ENCODE measurements at places on chromosomes 6 and 20.
A peak's percentile ranks its signal among the peaks of the same experiment; 100 is the strongest.

DNA sequence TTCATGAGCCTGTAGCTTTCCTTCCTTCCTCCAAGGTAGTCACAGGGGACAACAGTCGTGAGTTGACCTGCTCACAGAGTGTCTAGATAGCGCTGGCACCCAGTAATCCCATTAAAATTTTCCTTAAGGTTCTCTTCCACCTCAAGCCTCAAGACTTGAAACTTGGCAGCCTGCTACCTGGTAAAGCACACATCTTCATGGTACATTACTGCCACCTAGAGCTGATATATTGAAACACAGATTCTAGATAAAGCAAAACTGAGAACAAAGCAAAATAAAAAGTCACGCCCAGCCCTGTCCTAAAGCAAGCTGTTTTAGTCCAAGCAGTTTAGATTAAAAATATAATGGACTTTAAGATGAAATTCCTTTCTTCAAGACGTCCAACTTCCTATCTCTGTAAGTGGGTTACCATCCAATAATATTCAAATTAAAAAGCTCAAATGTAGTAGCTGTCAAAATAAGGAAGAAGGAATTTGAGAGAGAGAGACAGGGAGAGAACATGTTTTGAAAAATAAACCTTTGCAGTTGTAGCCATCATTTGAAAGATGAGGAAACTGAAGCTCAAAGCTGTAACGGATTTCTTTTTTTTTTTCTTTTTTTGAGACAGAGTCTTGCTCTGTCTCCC, 50.7 kb upstream of the CD83 start:
- peak; percentile 81 for DNase-seq

- peak; percentile 77 for DNase-seq
Observed at GRCh38 chr6:21593927-21594415, 420 bp downstream of the SOX4 start.

DNA sequence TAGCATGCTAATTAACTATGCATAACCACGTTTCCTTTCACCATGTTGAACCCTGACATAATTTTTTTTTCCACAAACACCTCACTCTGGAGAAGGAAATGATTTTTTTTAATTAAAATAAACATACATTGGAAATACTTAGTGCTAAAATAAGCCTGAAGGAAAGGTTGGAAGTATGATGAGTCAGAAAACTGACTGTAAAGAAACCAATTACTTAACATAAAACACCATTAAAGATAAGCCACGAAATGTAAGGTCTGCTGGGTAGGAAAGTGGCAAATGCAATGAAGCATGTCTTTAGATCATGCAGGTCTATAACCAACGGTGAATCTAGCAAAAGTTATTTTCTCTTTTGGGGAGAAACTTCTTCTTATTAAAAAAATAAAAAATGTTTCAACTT, 47.5 kb downstream of the OPRM1 start:
- no peak for DNase-seq

DNA sequence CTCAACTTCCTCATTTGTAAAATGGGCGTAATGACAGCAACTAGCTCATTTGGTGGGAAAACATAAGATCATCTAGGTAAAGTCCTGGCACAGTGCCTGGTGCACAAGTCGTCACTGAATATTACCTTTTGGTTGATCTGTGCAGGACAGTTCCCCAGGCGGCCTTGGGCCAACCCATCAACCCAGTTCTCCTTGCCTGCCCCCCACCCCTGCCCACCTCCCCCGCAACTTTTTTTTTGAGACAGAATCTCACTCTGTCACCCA, 99.2 kb downstream of the JPH2 start:
- DNase-seq: no peak

DNA sequence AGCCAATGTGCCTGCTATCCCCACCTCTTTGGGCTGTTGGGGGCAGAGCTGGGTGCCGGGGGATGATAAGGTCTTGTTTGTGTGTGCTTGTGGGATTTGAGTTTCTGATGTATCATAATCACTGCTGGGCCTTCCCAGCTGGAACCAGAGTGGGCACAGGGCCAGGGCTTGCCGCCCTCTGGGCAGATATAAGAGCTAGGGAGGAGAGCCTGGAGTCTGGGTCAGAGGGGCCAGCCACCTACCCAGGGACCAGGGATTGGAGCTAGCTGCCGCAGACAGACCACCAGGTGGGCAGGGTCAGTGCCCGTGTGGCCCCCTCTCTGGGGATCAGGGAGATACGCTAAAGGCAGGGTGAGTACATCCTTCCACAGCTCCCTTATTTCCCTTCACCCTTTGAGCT, 3.1 kb upstream of the TLDC2 start:
- DNase-seq: peak; percentile 71

DNA sequence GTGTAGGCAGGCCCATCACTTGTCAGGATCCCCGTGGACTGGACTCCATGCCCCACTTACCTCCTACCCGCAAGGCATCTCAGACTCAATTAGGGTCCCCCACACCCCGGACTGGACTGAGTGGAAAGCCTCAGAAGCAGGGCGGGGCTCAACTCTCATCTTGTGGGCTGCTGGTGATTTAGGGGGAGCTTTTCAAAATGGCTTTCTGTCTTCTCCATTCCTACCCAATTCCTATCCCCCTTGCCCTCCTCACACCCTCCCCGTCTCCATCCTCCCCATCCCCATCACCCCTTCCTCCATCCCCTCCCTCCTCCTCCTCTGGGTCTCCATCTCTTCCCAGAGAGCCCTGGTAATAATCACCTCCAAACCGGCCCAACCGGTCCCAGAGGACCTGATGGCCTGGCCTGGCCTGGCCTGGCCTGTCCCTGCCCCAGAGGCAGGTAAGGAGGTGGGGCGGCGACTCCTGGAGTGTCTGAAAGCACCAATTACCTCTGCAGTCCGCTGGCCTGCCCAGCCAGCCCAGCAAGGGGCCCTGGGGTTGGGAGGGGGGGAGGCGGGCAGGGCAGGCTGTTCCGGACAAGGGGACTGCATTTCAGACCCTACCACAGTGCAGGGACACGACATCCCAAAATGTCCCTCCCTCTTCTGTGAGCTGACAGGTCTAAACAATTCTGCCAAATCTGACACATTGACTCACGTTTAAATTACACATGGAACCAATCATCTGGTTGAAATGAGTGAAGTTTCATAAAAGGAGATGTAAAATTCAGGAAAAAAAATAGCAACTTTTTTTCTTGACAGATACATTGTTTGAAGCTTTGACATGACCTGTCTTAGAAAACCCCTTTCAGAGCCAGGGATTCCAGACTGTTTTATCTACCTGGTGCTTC, 24.8 kb downstream of the MAFB start:
- no peak for DNase-seq

DNA sequence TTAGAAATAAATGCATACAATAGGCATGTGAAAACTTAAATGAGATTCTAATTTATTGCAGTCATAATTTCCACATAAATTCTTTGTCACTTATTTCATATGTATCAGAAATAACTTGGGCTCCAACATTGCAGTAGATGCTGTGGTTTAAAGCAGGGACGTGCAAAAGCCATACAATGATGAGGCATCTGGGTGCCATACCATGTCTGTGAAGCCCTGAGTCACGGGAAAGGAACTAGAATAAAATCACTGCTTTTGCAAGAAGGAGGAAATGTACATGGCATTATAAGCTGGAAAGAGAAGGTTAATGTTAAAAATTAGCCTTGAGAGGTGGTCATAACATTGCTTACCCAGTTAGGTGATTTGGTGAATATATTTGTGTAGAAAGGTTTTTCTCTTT, 180.4 kb downstream of the SASH1 start:
- no peak for DNase-seq

DNA sequence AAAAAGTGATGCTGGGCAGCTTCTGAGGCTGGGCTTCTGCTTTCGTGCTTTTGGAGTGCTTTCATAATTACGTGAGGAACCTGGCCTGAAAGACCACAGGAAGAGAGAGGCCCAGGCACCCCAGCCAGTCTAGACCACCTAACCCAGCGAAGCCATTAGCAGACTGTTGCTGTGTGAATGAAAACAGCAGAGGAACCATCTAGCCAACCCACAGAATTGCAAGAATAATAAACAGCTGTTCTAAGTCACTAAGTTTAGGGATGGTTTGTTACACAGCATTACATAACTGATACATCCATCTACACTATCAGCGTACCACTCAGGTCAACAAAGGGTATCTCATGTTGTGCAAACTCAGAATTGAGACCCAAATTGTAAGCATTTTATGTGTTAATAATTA, 34.5 kb downstream of the FGD2 start:
- peak; percentile 57 for DNase-seq

DNA sequence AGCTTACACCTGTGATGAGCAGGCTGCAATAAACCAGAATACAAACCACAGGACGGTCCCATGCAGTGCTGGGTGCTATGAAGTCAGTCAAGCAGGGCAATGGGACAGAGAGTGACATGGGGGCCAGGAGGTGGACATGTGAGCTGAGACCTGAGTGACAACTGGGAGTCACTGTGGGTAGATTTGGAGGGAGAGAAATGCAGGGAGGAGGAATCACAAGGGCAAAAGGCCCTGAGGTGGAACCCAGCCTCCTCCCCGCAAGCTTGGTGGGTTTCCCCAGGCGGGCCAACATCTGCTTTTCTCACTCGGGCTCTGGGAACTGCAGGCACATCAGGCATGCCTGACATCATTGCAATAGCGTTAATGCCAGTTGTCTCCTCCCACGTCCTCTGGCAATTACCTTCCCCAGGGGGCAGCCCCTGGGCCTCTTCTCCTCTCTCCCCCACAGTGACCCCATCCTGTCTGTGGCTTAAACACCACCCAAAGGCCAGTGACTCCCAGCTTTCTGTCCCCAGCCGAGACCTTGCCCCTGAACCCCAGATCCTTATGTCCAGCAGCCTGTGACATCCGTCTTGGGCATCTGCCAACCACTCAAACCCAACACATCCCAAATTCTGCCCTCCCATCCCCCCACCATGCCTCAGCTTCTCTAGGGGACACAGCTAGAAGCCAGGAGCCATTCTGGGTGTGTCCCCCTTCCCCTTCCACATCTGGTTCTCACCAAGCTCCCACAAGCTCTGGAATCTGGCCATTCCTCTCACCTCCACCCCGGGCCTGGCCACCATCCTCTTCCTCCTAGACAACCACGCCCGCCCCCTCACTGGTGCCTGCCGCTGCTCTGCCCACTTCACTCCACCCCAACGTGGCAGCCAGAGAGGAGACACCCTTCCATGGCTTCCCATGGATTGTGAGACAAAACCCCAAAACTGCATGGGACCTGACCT, 28.2 kb downstream of the PDRG1 start:
- peak; percentile 51 for DNase-seq

- DNase-seq: no peak
Observed at GRCh38 chr20:61808447-61808846, 257.2 kb downstream of the TAF4 start.

DNA sequence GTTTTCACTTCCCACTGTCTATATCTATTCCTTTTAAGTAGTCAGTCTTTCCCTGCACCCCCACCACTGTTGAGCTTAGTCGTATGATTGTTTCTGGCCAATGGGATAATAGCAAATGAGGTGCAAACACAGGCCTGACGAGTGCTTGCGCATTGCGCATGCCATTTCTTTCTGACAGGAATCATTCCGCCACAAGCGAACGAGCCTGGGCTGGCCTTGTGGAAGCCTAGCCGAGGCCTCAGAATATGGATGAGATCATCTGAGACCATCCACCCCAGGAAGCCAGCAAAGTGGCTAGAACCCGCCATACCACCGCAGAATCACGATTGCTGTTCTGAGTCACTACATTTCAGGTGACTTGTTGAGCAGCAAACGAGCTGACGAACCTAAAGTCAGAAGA, 52.2 kb upstream of the PRL start:
- DNase-seq: no peak
